ENCODE measurements at places on chromosomes 5 and 9. TPM values are rescaled to one million over a fixed set of nuclear protein-coding genes. Genes with fewer than 3 reads are reported as not detected.

The LECT2 gene
- not detected for total RNA-seq

The PPP3R2 gene
- total RNA-seq: not detected

The HTR4 gene
- 2.9 TPM for total RNA-seq

The C7 gene
- total RNA-seq: 385 TPM

DNA sequence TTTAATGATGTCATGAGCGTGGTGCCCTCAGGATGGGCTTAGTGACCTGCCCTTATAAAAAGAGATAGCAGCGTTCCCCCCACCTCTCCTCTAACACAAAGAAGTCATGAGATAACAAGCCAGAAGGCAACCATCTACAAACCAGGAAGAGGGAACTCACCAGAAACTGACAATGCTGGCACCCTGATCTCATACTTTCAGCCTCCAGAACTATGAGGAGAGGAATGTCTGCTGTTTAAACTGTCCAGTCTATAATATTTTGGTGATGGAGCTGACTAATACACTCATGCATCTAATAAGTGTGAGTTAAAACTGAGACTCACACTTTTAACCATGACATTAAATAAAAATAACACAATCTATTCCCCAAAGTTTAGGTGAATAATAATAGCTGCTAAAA lies 156.1 kb upstream of the SPEF2 start:
- no peak overlapping the region for H3K27ac ChIP-seq
- H3K36me3 ChIP-seq: no peaks in the 10 kb centered on the region
- H3K4me3 ChIP-seq: no peak overlapping the region

GRCh38 chr5:118984602-118985001 lies 3.7 kb downstream of the DTWD2 start:
- DNase-seq: no peak
- no peak overlapping the region for H3K4me3 ChIP-seq
- no peak overlapping the region for H3K27ac ChIP-seq
- H3K4me1 ChIP-seq: peaks cover 10% of the 10 kb centered on the region

GRCh38 chr9:35656831-35657545 lies 831 bp downstream of the RMRP start:
- H3K36me3 ChIP-seq: no peaks in the 10 kb centered on the region
- peak overlapping the region; percentile 47 for H3K4me3 ChIP-seq
- peak overlapping the region; percentile 96 for H3K27ac ChIP-seq
- H3K27me3 ChIP-seq: no peaks in the 10 kb centered on the region
- no peak for DNase-seq
- peaks cover 18% of the 10 kb centered on the region for H3K4me1 ChIP-seq

DNA sequence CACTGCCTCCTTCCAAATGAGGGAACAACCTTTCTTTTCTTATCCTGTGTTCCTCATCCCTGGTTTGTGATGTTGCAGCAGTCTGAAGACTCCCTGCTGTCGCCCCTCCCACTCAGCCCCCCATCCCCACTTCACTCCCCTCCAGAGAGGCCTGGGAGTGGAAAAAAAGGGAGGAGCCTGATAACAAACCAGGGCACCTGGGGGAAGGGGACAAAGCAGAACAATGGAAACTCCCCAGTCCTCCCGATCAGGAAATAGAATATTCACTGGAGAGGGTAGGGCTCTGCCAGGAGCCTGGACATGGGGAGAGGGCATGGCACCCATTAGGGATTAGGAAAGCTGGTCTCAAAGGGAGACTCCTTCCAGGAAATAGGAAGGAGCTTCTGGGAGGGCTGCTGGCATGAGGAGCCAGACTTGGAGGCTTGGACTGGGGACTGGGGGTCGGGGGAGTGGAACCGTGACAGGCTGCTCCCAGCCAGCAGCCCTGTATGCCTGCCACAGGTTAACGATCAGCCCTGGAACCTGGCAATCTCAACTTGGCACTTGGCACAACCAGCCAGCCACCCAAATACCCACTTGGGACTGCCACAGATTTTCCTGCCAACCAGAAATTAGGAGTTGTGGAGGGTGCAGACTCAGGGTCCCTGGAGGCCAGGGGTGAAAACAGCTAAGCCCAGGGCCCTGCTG lies 20.0 kb downstream of the PCDH1 start:
- H3K27me3 ChIP-seq: no peaks in the 10 kb centered on the region
- H3K4me1 ChIP-seq: peaks cover 7% of the 10 kb centered on the region
- no peaks in the 10 kb centered on the region for H3K36me3 ChIP-seq

- H3K36me3 ChIP-seq: no peaks in the 10 kb centered on the region
- no peak for DNase-seq
- no peak overlapping the region for H3K27ac ChIP-seq
Observed at GRCh38 chr5:52356311-52356918, 431.3 kb upstream of the ITGA1 start.

DNA sequence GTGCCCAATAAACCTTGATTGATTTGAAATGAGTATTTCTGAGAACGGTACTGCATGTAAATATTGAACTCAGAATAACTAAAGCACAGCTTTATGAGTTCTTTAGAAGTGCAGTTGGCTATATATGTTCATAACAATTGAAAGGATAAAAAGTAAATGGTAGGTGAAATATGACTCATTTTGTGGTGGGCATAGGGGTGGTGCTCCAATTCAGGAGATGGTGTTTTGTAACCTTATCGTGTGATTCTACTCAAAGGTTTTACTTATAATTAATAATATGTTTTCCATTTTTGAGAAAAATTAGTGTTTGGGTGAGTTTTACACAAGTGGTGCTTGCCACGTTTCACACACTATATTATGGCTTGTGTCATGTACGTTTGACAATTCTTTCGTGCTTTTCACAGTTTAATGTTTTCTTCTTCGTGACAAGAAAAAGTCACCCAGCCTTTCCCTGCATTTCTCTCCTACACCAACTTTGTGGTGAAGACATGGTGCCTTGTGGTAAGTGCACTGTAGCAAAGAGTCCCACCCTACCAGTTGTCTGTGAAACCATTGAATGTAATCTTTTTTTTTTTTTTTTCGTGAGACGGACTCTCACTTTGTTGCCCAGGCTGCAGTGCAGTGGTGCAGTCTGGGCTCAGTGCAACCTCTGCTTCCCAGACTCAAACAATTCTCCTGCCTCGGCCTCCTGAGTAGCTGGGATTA lies 492.5 kb upstream of the SGCD start:
- no peak overlapping the region for H3K4me3 ChIP-seq
- H3K36me3 ChIP-seq: no peaks in the 10 kb centered on the region
- H3K27ac ChIP-seq: no peak overlapping the region
- no peaks in the 10 kb centered on the region for H3K27me3 ChIP-seq

DNA sequence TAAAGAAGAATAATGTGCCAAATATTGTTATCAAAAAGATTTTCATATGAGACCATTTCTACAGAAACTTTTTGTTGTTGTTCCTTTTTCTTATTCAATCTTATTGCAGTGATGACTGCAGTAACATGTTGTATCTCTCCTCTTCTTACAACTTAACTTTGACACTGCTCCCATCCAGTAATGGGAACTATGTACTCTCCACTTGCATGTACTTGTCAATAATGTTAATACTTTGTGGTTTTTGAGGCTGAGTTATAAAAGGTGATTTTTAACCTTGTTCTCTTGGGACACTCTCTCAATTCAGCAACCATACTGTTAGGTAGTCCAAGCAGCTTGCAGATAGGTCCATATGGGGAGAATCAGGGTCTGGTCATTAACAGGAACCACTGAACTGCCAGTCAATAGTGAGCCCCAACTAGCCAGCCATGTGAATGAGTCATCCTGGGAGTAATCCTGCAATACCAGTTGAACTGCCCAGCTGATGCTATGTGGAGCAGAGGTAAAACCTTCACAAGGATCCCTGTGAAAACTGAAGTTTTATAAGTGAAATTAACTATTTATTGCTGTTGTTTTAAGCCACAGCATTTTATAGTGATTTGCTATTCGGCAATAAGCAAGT lies 199.6 kb upstream of the DAB2 start:
- no peak overlapping the region for H3K4me3 ChIP-seq
- H3K27me3 ChIP-seq: no peaks in the 10 kb centered on the region
- no peak for DNase-seq
- no peaks in the 10 kb centered on the region for H3K4me1 ChIP-seq
- no peaks in the 10 kb centered on the region for H3K36me3 ChIP-seq

DNA sequence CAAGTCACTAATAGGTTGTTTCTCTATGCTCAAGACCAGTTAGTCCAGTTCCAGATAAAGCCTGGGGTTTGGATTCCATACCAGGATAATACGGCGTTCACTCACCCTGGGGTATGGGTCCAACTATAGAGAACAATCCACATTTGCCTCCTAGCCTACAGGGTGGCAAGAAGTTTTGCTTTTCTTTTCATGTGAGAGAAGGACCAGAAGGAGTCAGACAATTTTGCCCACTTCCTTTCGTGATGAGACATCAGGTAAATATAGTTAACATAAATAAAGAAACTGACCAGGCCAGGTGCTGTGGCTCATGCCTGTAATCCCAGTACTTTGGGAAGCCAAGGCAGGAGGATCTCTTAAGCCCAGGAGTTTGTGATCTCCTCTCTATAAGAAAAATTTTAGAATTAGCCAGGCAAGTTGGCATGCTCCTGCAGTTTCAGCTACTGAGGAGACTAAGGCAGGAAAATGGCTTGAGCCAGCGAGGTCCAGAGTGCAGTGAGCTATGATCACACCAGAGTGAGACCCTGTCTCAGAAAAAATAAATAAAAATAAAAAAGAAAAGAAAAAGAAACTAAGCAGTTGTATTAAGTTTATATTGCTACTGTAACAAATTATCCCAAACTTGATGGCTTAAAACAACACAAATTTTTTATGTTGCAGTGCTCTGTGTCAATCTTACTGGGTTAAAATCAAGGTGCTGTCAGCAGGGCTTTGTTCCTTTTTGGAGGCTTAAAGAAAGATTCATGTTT lies 7.5 kb upstream of the REEP5 start:
- no peak overlapping the region for H3K27ac ChIP-seq
- H3K4me3 ChIP-seq: no peak overlapping the region
- no peaks in the 10 kb centered on the region for H3K4me1 ChIP-seq

GRCh38 chr5:124210111-124210910 lies 536.1 kb downstream of the ZNF608 start:
- no peaks in the 10 kb centered on the region for H3K27me3 ChIP-seq
- no peak overlapping the region for H3K27ac ChIP-seq
- H3K4me1 ChIP-seq: no peaks in the 10 kb centered on the region
- H3K36me3 ChIP-seq: no peaks in the 10 kb centered on the region

GRCh38 chr5:59786334-59786805 lies 107.2 kb downstream of the PDE4D start:
- no peak for DNase-seq
- H3K27ac ChIP-seq: no peak overlapping the region
- peaks cover 6% of the 10 kb centered on the region for H3K4me1 ChIP-seq
- H3K4me3 ChIP-seq: no peak overlapping the region
- H3K36me3 ChIP-seq: no peaks in the 10 kb centered on the region

All from vagina (tissue), 2 donors.